ENCODE measurements at places on chromosomes 11 and 22. TPM values are rescaled to one million over a fixed set of nuclear protein-coding genes. Genes with fewer than 3 reads are reported as not detected.
A peak's percentile ranks its signal among the peaks of the same experiment; 100 is the strongest.

- DNase-seq = no peak
- H3K4me1 ChIP-seq = no peaks in the 10 kb centered on the region
- H3K36me3 ChIP-seq = no peaks in the 10 kb centered on the region
- H3K27me3 ChIP-seq = no peaks in the 10 kb centered on the region
Observed at GRCh38 chr11:127640561-127641451, 640.2 kb upstream of the KIRREL3 start.

The TBX10 gene
- not detected for total RNA-seq

GRCh38 chr11:61684870-61685616, 4.9 kb downstream of the DAGLA start:
- H3K4me1 ChIP-seq = peaks cover 80% of the 10 kb centered on the region
- no peak for DNase-seq
- no peak overlapping the region for H3K4me3 ChIP-seq
- H3K36me3 ChIP-seq = peaks cover 14% of the 10 kb centered on the region
- no peaks in the 10 kb centered on the region for H3K27me3 ChIP-seq
- no peak overlapping the region for H3K27ac ChIP-seq

The LRRN4CL gene
- 15.0 TPM for total RNA-seq

GRCh38 chr11:19345519-19345847, 104.7 kb upstream of the E2F8 start:
- no peaks in the 10 kb centered on the region for H3K36me3 ChIP-seq
- peak overlapping the region; percentile 63 for H3K4me3 ChIP-seq

DNA sequence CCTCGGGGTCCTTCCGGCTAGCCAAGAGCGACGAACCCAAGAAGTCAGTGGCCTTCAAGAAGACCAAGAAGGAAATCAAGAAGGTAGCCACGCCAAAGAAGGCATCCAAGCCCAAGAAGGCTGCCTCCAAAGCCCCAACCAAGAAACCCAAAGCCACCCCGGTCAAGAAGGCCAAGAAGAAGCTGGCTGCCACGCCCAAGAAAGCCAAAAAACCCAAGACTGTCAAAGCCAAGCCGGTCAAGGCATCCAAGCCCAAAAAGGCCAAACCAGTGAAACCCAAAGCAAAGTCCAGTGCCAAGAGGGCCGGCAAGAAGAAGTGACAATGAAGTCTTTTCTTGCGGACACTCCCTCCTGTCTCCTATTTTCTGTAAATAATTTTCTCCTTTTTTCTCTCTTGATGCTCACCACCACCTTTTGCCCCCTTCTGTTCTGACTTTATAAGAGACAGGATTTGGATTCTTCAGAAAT, 1.9 kb upstream of the GCAT start:
- peak overlapping the region; percentile 91 for H3K27ac ChIP-seq
- DNase-seq = no peak
- peaks cover 6% of the 10 kb centered on the region for H3K36me3 ChIP-seq
- H3K27me3 ChIP-seq = no peaks in the 10 kb centered on the region
- H3K4me1 ChIP-seq = peaks cover 76% of the 10 kb centered on the region

DNA sequence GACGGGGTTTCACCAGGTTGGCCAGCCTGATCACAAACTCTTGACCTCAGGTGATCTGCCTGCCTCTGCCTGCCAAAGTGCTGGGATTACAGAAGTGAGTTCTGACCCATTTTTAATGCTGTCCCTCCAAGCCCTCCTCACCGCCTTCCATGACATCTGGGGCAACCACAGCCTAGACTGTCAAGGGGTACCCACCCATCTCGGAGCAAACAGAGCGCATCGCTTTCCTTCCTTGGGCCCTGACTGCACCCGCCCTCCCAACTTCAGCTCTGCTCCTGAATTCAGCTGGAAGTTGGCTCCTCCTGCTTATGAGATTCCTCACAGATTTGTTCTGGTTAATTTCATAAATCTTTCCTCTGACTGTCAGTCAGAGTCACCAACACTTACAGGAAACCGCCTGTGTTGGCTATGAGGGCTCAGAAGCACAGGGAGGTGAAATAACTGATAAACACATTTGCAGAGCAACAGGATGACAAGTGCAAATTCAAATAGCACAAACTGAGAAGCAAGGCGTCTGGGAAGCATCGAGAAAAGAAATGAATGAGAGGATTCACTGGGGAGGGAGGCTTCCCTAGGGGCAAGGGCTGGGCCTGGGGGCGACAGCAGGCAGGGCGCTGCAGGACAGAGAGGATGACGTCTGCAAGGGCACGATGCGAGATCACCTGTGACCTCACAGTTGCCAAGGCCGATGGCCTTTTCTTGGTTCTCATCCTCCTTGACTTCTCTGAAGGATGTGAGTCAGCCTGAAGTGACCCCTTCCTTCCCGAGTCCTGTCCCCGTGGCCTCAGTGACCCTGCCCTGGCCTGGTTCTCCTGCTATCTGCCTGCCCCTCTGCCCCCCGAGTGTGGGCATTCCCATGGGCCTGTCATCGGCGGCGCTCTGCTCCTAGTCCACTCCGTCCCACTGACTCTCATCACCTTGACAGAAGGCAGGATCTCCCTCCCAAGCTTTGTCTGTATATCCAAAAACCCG, 6.1 kb downstream of the IFT27 start:
- H3K27ac ChIP-seq = no peak overlapping the region
- no peak for DNase-seq
- H3K4me3 ChIP-seq = no peak overlapping the region
- H3K27me3 ChIP-seq = no peaks in the 10 kb centered on the region

DNA sequence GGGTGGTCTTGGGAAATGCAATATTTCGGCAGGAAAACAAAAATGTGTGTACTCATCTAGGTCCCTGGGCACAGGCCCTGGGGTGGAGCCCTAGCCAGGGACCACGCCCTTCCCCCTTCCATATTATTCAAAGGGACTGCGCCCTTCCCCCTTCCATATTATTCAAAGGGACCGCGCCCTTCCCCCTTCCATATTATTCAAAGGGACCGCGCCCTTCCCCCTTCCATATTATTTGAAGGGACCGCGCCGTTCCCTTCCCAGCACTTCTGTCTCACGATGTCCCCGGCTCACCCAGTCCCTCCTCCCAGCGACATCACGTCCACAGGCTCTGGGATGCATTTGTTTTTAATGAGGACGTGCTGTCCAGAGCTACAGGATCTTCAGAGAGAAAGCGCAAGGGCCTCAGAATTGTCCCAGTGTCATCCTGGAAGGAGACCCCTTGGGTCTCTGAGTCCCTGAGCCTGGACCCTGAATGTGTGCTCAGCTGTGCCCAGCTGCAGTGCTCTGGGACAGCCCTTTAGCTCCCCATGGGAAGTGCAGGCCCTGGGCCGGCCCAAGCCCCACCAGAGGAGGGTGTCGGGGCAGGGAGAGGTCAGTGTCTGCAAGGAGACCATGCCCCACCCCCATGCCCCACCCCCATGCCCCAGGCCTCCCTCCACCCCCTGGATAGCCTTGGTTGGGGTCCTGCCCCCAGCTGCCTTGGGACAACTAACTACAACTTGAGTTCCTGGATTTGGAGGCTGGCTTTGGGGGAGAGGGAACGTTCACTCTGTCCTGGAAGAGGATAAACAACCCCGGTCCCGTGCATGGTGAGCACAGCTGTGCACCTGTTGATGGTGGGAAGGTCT, 810.0 kb downstream of the BRD1 start:
- H3K27me3 ChIP-seq = peaks cover 2% of the 10 kb centered on the region
- no peaks in the 10 kb centered on the region for H3K36me3 ChIP-seq
- H3K4me3 ChIP-seq = no peak overlapping the region
- H3K4me1 ChIP-seq = peaks cover 37% of the 10 kb centered on the region

GRCh38 chr11:44750551-44751465, 24.0 kb downstream of the TSPAN18 start:
- DNase-seq = peak; percentile 73
- no peak overlapping the region for H3K27ac ChIP-seq
- H3K4me3 ChIP-seq = no peak overlapping the region
- peaks cover 45% of the 10 kb centered on the region for H3K4me1 ChIP-seq
- H3K27me3 ChIP-seq = no peaks in the 10 kb centered on the region

- H3K4me3 ChIP-seq = no peak overlapping the region
- no peak overlapping the region for H3K27ac ChIP-seq
- peaks cover 8% of the 10 kb centered on the region for H3K27me3 ChIP-seq
- DNase-seq = no peak
- peaks cover 16% of the 10 kb centered on the region for H3K4me1 ChIP-seq
Observed at GRCh38 chr22:27295605-27296004, 506.0 kb downstream of the MN1 start.

DNA sequence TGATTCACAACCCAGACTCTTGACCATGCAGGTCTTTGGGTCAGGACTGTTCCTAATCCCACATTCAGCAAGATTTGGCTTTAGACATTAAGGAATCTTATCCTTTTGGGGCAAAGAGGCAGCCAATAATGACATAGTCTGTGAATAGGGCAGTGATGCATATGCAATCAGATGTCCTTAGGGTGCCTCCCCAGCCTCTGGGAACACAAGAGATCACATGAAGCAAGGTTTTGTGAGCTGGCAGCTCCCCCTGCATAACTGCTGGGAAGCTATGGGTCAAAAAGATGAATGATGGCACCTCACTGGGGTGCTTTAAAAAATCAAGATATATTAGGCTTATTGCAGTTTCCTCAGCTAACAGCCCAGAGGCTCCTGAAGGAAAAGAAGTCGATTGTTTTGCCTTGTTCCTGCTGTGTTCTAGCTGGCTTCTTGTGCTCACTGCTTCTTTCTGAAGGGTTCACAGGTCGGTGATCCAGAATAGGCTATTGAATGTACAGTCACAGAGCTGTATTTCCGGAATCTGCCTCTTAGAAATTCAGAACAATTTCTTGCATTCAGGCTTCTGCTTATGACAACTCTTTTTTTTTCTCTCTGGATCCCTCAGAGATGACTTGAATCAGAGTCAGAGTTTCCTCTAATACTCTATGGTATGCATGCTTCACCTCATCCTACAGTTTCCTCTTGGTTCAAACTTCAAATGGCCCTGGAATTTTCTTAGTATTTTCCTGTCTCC, 31.7 kb downstream of the INSC start:
- H3K4me3 ChIP-seq = no peak overlapping the region
- H3K27me3 ChIP-seq = no peaks in the 10 kb centered on the region
- DNase-seq = peak; percentile 22
- no peaks in the 10 kb centered on the region for H3K4me1 ChIP-seq
- no peaks in the 10 kb centered on the region for H3K36me3 ChIP-seq

Data from spinal cord (tissue), 10 donors.